ENCODE measurements at places on chromosomes 4 and X. TPM values are rescaled to one million over a fixed set of nuclear protein-coding genes. Genes with fewer than 3 reads are reported as not detected.
A peak's percentile ranks its signal among the peaks of the same experiment; 100 is the strongest.

The RAB41 gene
- total RNA-seq = not detected

The GAGE12H gene
- not detected for total RNA-seq

The ANXA10 gene
- total RNA-seq = not detected

The ABCG2 gene
- 15.7 TPM for total RNA-seq

The MRFAP1 gene
- total RNA-seq = 193 TPM

The TMSB15A gene
- total RNA-seq = 2.8 TPM

The ARMCX4 gene
- 9.9 TPM for total RNA-seq

The MAGEB16 gene
- not detected for total RNA-seq

DNA sequence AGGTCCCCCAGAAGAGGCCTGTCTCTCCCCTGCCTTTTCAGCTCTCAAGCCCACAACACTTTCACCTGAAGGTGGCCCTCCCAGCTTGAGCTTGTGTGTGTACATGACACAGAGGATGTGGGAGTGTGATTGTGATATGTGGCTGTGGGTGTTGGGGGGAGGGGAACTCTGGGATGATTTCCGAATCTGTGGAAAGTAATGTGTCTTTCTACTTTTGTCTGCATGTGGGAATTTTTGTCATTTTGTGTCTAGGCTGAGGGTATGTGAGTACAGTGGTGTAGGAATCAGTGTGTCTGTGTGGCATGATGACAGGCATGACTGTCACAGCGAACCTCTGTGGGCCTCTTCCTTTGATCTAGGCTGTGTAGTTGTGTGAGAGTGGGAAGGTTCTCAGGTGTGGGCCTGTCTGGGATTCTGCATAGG, 6.4 kb downstream of the SYP start:
- no peaks in the 10 kb centered on the region for H3K27me3 ChIP-seq
- H3K27ac ChIP-seq = no peak overlapping the region
- H3K4me1 ChIP-seq = no peaks in the 10 kb centered on the region
- no peak overlapping the region for H3K4me3 ChIP-seq
- H3K36me3 ChIP-seq = no peaks in the 10 kb centered on the region

- no peaks in the 10 kb centered on the region for H3K36me3 ChIP-seq
- no peaks in the 10 kb centered on the region for H3K27me3 ChIP-seq
- no peak overlapping the region for H3K4me3 ChIP-seq
- no peak overlapping the region for H3K27ac ChIP-seq
- no peaks in the 10 kb centered on the region for H3K4me1 ChIP-seq
- no peak for DNase-seq
Observed at GRCh38 chr4:6197433-6198174, 2.7 kb downstream of the JAKMIP1 start.

- no peaks in the 10 kb centered on the region for H3K4me1 ChIP-seq
- no peak overlapping the region for H3K27ac ChIP-seq
- no peaks in the 10 kb centered on the region for H3K27me3 ChIP-seq
- no peak for DNase-seq
- no peaks in the 10 kb centered on the region for H3K36me3 ChIP-seq
- no peak overlapping the region for H3K4me3 ChIP-seq
Observed at GRCh38 chr4:102959496-102959895, 60.0 kb downstream of the SLC9B1 start.

DNA sequence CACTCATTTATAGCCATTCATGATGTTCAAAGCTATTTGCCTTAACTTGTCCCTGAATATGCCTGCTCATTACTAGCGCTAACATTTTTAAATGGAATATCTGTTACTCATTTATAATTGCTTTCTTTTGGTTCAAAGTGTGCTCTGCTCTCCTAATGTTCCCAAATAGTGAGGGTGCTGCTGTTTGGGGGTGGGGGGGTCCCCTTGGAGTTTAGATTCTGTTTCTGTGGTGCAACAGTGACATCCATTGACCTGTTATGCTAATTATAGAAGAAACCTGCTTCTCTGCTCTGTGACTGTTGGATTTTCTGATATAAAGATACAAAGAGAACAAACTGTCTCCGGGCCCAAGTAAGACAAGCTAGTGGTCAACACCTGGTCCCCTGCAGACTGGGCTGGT, 222.4 kb downstream of the SHROOM3 start:
- no peak for DNase-seq
- H3K27me3 ChIP-seq = no peaks in the 10 kb centered on the region
- no peak overlapping the region for H3K4me3 ChIP-seq

GRCh38 chr4:120018786-120019185, 47.9 kb downstream of the MAD2L1 start:
- H3K27ac ChIP-seq = no peak overlapping the region
- no peak overlapping the region for H3K4me3 ChIP-seq
- no peaks in the 10 kb centered on the region for H3K36me3 ChIP-seq
- H3K27me3 ChIP-seq = no peaks in the 10 kb centered on the region
- DNase-seq = no peak

DNA sequence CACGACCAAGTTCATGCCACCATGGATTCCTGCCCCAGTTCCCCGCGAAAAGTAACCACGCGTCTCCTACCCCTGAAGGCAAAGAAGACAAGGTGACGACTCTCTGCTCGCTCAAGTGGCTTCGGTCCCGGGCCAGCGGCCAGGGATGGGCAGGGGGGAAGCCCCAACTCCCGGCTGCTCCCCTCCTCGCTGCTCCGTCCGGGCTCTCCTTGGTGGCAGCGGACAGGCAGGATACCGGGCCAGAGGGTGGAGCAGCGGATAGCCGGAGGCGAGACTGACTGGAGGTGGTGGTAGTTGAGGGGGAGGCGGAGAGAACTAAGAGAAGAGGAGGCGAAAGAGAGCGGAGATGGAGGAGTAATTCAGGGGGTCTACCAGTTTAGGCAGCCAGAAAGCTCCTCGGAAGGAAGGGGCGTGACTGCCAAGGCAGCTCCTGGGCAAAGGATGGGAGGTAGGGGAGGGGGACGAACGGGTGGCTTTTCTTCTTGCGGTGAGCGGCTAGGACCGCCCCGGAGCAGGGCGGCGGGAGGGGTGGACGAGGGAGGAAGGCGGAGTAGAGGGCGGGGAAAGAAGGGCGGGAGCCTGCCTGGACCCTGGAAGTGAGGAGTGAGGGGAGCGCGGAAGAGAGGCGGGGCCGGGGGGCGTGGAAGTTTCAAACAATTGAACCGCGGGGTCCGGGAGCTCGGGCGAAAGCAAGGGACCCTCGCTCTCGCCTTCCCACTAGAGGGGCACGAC, at the start of gene AMOT:
Gene AMOT (minus strand): TSS at position 450 of the 732 bp plus-strand sequence. CDS start 17,705 bp downstream, outside the sequence.
- no peaks in the 10 kb centered on the region for H3K4me1 ChIP-seq
- no peaks in the 10 kb centered on the region for H3K36me3 ChIP-seq
- DNase-seq = peak; percentile 91
- H3K4me3 ChIP-seq = peak within 1 kb of the TSS; percentile 65
- peaks cover 26% of the 10 kb centered on the region for H3K27me3 ChIP-seq
- H3K27ac ChIP-seq = peak within 1 kb of the TSS; percentile 46

DNA sequence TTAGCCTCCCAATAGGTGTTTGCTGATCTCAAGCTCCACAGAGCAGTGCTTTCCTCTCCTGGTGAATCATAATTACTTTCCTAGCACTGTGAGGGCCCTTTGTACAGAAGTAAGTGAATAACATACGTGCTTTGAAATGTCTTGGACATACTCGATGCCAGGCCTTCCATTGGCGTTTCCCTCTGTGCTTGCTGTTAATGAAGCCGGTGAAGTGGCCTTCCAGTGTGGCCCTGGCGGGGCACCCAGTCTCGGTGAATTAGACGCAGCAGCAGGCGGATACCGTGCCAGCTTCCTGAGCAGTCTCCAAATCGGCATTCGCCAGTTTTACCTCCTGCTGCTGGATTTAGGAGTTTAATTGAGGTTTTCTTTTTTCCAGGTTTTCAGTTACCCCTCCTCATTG, 132.3 kb downstream of the HMX1 start:
- no peaks in the 10 kb centered on the region for H3K36me3 ChIP-seq
- no peak for DNase-seq
- no peak overlapping the region for H3K4me3 ChIP-seq
- H3K4me1 ChIP-seq = no peaks in the 10 kb centered on the region
- H3K27ac ChIP-seq = no peak overlapping the region

DNA sequence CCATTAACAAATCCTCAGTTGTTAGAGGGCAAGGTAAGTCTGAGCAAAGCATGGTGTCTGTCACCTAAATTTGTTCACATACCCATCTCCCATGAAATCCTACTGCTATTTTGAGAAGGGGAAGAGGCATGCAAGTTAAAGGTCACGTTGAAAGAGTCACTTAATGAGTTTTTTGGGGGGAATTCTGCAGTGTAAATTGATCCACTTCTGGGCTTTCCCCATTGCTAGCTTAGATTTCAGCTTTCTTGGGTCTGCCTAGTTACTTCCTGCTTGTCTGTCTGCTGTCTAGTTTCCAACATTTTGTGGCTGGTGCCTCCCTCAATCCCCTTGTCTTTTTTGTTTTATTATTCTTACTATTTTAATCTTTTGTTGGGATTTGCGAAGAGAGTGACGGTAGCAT, 32.0 kb downstream of the CEP135 start:
- H3K36me3 ChIP-seq = no peaks in the 10 kb centered on the region
- H3K27ac ChIP-seq = no peak overlapping the region
- no peaks in the 10 kb centered on the region for H3K4me1 ChIP-seq
- DNase-seq = no peak
- H3K4me3 ChIP-seq = no peak overlapping the region
- H3K27me3 ChIP-seq = no peaks in the 10 kb centered on the region

DNA sequence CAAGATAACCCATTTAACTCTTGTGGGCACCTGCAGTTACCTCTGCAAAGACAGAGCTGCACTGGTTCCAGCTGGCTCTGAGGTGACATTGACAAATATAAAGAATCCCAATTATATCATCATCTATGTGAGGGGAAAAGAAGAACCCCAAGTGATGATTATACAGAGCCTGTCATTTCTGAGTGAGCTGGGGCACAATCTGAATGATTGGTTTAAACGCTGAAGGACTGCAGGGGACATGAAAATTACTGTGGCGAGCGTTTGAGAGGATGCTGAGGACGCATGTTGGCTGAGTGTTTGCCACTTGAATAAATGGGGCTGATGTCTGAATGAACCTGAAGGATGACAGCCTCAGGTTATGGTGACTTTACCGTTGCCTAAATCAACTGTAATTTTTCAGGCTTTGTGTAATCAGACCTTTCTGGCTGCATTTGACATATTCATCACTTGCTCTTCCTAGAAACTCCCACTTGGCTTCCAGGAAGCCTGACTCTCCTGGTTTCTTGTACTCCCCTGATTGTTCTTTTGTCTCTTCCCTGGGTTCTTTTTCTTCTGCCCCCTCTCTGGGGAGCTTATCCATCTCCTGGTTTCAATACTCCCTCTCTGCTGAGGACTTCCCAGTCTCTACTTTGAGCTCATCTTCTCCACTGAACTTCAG, 4.1 kb upstream of the HSD17B10 start:
- H3K27ac ChIP-seq = no peak overlapping the region
- H3K4me1 ChIP-seq = no peaks in the 10 kb centered on the region
- no peak for DNase-seq
- no peak overlapping the region for H3K4me3 ChIP-seq

DNA sequence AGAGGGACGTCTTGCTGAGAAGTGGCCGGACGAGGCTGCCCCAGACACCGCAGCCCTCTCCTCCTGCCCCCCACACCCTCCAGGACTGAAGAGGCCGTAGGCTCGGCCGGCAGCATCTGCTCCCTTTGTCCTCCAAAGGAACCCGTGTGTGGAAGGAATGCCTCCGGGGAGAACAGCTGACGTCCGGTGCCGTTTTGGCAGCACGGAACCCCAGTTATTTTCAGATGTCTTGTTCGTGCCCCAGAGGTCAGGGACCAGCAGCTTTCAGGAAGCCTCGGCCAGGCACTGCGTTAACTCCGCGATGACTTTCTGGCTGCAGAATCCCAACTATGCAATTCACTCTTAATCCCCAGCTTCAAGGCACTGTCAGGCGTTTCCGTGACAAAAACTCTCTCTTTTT, 10.9 kb upstream of the PPP2R3B start:
- H3K4me3 ChIP-seq = no peak overlapping the region
- H3K27ac ChIP-seq = no peak overlapping the region
- DNase-seq = no peak
- no peaks in the 10 kb centered on the region for H3K27me3 ChIP-seq

- DNase-seq = peak; percentile 47
- H3K4me1 ChIP-seq = no peaks in the 10 kb centered on the region
- no peak overlapping the region for H3K4me3 ChIP-seq
- H3K27ac ChIP-seq = no peak overlapping the region
Observed at GRCh38 chrX:1165535-1166196, 46.8 kb downstream of the CRLF2 start.

DNA sequence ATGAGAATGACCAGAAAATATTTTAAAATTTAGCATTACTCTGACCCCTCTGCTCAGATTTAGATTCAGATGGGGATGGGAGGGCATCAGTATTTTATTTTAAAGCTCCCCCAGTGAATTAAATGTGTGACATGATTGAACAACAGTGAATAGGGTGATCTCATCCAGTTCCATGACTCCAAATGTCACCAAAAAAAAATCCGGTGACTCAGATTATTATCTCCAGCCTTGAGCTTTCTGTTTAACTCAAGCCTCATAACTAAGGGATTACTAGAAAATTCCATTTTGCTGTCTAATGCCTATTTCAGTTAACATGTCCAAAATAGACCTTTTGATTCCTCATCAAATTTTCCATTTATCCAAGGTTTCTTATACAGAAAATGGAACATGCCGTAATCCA, 121.8 kb upstream of the TMEM47 start:
- DNase-seq = no peak
- no peaks in the 10 kb centered on the region for H3K4me1 ChIP-seq
- H3K36me3 ChIP-seq = no peaks in the 10 kb centered on the region
- H3K27ac ChIP-seq = no peak overlapping the region
- no peak overlapping the region for H3K4me3 ChIP-seq

DNA sequence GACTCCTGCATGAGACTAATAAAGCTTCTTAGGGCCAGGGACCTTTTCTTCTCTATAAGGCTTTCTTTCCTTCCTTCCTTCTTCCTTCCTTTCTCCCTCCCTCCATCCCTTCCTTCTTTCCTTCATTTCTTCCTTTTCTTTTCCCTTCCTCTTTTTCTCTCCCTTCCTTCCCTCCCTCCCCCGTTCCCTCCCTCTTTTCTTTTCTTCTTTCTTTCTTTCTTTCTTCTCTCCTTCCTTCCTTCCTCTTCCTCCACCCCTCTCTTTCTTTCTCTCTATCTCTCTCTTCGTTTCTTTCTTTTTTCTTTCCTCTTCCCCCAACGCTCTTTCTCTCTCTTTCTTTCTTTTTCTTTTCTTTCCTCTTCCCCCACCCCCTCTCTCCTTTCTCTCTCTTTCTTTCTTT, 2.5 kb upstream of the MAGEB17 start:
- no peak overlapping the region for H3K4me3 ChIP-seq
- H3K36me3 ChIP-seq = no peaks in the 10 kb centered on the region
- no peaks in the 10 kb centered on the region for H3K4me1 ChIP-seq
- no peak for DNase-seq
- H3K27ac ChIP-seq = no peak overlapping the region

- DNase-seq = no peak
- H3K36me3 ChIP-seq = no peaks in the 10 kb centered on the region
- peak overlapping the region; percentile 63 for H3K27ac ChIP-seq
- H3K4me3 ChIP-seq = no peak overlapping the region
Observed at GRCh38 chr4:98659741-98660462, 1.5 kb upstream of the TSPAN5 start.

All from lung (tissue), 17 donors.